ENCODE measurements at places on chromosomes 7 and 10.

DNA sequence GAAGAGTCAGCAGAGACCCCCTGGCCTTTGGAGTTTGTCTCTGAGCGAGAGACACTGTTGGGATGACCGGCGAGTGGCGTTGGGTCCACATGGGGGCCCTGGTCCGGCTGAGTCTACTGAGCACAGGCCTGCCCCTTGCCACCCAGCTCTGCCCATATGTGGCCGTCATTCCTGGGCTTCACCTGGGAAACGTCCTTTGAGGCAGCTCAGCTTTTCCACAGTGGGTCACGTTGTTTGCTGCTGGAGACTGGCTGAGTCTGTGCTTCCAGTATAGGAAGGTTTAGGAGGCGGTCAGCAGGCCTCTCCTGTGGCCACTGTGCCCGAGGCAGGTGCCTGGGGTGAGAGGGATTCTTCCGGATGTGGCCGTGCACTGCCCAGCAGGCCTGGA is 17.1 kb downstream of the ADAM8 start:
- no peak for DNase-seq

- DNase-seq, result no peak
These were observed 229.9 kb downstream of the CXCL12 start for GRCh38 chr10:44154956-44155355.

DNA sequence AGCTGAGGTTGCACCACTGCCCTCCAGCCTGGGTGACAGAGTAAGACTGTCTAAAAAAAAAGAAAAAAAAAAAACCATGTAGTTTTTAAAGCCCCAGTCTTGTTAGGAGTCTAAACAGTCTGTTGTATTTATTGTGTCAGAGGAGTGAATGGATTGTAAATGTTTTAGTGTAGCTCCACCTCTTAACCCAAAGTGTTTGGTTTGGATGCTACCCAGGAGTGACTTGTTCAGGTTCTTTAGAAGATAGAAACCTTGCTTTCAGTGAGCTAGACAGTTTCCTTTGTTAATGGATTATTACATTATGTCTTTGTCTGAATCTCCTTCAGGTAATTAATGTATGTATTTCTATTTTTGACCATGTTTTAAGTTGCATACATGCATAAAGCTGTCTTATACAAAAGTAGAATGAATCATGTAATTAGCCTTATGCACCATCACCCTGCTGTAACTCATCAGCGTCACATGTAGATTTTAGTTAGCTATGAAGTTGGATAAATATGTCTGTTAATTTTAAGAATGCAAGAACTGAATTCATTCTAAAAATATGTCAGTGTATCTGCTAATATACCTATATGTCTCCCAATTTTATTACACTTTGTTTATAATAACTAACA is 97.7 kb downstream of the TAF3 start:
- DNase-seq, result peak; percentile 72

- no peak for DNase-seq
These were observed 8.2 kb upstream of the PON3 start for GRCh38 chr7:95404316-95404865.

DNA sequence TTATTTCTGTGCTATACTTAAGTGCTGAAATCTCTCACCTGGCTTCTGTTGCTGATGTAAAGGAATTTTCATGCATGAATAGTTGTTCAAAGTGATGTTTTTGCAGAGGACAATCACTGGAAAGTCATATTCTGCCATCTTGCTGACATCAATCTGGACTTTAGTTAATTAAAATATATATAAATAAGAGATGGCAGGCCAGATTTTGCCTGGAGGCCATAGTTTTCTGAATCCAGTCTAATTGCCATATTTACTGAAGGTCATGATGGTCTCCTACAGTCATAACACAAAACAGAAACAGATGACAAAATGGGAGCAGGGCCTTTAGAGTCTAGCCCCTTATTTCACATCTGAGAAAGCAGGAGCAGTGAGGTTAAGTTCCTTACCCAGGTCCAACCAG is 228.2 kb downstream of the HPSE2 start:
- DNase-seq, result no peak

- no peak for DNase-seq
These were observed 36.9 kb upstream of the GSDME start for GRCh38 chr7:24793982-24794648.

GRCh38 chr10:44042075-44042770 is 342.7 kb downstream of the CXCL12 start:
- DNase-seq, result no peak

DNA sequence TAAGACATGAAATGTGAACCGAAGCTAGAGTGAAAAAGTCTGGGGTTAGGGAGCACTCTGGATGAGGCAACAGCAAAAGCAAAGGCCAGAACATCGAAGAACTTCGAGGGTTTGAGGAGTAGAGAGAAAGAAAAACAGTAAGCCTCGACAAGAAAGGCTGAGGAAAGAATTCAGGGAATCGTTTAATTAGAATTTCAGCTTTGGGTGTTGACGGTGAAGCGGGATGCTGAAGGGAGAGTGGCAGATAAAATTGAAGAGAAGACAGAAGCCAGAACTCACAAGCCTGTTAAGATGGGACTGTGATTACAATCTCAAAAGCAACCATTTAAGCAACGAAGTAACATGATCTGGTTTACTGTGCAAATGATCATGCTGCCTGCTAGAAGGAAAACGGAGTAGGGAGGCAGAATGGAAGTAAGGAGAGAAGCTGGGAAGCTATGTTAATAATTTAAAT is 2.1 kb downstream of the TRDMT1 start:
- DNase-seq, result no peak

- DNase-seq, result no peak
These were observed 117.0 kb upstream of the PTPRZ1 start for GRCh38 chr7:121755818-121756552.

GRCh38 chr10:101644002-101644401 is 51.0 kb downstream of the FBXW4 start:
- no peak for DNase-seq

- no peak for DNase-seq
These were observed 276.7 kb upstream of the MEOX2 start for GRCh38 chr7:15963206-15963605.

- no peak for DNase-seq
These were observed 57.9 kb downstream of the AKR1C4 start for GRCh38 chr10:5254488-5254887.

- peak; percentile 81 for DNase-seq
These were observed 328 bp downstream of the ESYT2 start for GRCh38 chr7:158829021-158829341.

- no peak for DNase-seq
These were observed 280.0 kb downstream of the DGKB start for GRCh38 chr7:14622559-14622958.

DNA sequence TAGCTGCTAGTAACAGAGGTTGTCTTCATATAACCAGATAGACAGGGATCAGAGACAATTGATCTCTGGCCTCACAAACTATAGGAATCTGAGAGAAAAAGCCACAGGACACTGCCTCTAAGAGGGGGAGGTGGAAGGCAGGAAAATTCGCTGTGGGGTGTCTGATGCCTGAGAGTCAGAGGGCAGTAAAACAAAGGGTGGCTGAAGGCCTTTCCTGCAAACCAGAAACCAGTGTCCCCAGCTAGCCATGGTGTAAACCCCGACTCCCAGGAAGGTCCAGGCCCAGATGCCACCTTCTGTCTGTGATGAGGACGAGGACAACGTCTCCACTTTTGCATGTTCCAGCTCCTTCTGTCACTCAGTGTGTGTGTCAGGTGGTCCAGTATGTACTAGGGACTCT is 215.1 kb downstream of the ADARB2 start:
- DNase-seq, result no peak

DNA sequence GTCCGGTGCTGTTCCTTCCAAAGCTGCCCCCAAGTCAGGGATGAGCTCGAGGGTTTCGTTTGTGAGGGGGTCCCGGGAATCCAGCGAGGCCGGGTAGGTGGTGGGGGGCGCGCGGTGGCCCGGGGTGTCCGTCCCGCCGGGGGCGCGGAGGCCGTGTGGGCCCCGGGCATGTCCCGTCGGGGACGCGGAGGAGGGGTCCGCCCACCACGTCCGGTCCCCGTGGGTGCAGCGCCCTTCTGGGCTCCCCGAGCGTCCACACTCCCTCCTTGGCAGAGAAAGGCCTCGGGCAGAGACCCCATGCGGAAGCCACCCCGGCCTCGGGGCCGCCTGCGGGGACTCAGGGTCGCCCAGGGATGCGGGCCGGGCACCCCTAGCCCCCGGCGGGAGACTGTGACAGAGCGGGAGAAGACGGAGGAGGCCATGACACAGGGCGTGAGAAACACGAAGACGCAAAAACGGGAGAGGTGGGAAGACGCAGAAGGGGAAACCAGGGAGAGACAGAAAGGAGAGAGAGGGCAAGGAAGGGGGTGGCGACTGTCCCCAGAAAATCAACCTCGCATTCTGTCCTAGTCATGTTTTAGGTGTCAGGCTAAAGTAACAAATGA is 640 bp upstream of the ZNF425 start:
- DNase-seq, result peak; percentile 27

DNA sequence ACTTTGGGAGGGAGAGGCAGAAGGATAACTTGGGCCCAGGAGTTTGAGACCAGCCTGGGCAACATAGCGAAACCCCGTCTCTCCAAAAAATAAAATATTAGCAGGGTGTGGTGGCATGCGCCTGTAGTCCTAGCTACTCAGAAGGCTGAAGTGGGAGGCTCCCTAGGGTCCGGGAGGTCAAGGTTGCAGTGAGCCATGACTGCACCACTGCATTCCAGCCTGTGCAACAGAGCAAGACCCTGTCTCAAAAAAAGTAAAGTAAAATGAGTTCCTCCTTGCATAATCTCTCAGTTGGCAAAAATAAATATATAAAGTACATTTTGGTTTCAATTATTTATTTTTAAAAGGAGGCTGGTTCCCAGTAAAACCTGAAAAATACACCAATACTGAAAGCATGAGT is 11.8 kb downstream of the NANOS1 start:
- DNase-seq, result no peak

DNA sequence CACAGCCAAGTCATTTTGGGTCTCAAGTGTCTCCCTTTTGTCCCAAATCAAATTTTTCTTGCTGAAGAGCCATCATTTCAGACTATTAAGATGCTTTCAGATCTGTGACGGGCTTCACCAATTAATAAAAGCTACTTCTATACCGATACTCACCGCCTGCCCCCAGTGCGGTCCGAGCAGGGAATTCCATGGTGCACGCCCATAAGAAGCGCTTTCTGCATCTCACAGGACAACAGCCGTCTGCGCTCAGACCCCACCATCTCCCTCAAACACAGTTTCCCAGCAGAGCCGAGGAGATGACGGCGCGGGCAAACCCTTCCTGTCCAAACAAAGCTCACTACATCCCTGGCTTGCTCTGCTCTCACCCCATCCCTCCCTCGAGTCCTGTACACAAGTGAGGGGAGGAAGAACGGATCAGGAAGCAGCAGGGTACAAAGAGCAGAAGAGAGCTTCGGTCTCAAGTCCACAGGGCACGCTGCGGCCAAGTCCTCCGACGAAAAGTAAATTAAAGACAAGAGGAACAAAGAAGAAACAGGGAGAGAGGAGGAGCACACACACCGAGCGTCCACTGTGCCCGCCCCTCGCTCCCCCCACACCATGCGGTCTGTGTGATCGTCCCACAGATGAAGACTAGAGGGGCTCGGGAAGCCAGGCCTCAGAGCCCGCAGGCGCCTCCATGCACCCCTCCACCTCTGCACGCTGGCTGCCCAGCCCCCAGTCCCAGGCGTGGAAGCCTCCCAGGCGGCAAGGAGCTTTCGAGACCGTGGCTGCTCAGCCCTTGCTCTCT is 121.9 kb downstream of the MAD1L1 start:
- DNase-seq, result no peak

GRCh38 chr10:32271617-32272016 is 75.3 kb downstream of the EPC1 start:
- no peak for DNase-seq
